Left renal cortex interstitium (tissue), 4 donors: ENCODE measurements at places on chromosomes 11 and 22.

DNA sequence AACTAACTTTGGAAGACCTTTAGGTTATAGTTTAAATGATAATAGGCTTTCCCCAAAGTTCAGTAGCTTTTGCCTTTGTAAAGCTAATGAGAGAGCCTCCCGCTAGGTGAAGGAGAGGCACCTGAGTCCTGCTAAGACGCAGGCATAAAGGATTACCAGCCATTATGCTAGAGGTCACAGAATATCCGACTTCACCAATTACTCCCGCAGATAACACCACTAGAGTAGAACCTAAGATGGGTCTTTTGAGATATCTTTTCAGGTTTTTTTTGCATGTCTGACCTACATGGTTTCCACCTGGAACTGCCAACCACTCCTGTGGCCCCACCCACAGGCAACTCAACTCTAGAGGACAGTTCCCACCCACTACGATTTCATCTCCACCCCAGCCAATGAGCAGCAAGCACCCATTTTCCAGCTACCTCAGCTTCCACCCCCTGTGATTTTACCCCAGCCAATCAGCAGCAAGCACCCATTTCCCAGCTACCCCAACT, 314.3 kb downstream of the BRD1 start:
- DNase-seq, result no peak

DNA sequence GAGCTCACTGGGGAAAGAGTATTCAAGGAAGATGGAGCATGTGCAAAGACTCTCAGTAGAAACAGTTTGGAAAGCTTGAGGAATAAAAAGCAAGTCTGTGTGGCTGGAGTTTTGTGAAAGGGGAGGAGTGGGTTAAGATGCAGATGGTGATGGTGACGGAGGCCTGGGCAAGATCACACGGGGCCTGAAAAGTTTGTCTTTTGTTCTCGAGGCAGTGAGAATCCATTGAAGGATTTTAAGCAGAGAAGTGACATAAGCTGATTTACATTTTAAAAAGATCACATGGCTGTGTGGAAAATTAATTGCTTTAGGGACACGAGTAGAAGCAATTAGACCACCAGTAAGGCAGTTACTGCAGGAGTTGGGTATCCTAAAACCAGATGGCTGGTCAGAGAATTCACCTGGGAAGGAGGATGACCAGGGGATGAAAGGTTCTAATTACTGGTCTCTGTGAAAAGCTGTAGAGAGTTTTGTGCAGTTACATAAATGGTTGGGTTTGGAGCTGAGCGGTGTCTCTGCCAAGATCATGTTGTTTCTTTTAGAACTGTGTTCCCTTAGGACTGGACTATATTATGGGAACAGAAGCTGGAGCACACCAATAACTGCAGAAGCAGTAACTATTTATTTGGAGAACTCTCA, 7.1 kb downstream of the RRP8 start:
- DNase-seq, result no peak

DNA sequence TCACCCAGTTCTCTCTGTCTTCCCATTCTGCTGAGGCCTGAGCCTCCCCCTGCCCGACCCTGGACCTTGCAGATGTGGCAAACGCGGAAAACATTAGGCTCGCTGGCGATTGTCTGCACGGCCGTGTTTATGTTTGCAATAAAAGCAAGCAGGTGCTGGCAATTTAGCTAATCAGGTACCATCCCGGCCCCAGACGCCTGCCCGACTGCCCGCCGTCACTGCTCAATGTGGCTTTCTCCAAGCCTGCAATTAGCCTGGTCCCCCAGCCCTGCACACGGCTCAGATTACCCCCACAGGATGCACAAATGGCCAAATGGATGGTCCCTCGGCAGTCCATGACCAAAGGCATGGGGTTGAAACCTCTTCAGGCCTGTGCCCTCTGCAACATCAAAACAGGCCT, 259.7 kb downstream of the MN1 start:
- DNase-seq, result no peak

- DNase-seq, result no peak
Measured at GRCh38 chr11:130177782-130178181, 18.2 kb downstream of the ST14 start.
